Mammary epithelial cell (primary cell): ENCODE measurements at places on chromosomes 13 and 19. TPM values are rescaled to one million over a fixed set of nuclear protein-coding genes. Genes with fewer than 3 reads are reported as not detected.

Gene U2AF1L4
- 23.9 and 34.4 TPM in 2 replicates for total RNA-seq

Gene MEF2B
- 0.68 and 1.3 TPM in 2 replicates for total RNA-seq

Gene ZNF470
- total RNA-seq = 4.9 and 5.8 TPM in 2 replicates

Gene CD33
- total RNA-seq = not detected

Gene SERP2
- 0.51 and 0.94 TPM in 2 replicates for total RNA-seq

Gene LACC1
- total RNA-seq = 8.5 TPM

Gene TDRD12
- total RNA-seq = 0.08 TPM in 1 of 2 replicates, not detected in the other

Gene CAMSAP3
- 8.2 and 10.0 TPM in 2 replicates for total RNA-seq

Gene RASIP1
- total RNA-seq = 3.0 and 6.3 TPM in 2 replicates

Gene GJB6
- total RNA-seq = 1.5 and 2.1 TPM in 2 replicates

Gene SLITRK6
- total RNA-seq = 20.3 TPM

Gene HSD17B14
- 0.61 TPM in 1 of 2 replicates, not detected in the other for total RNA-seq

Gene RTBDN
- not detected in 2 replicates for total RNA-seq

Gene MPV17L2
- 18.2 and 22.5 TPM in 2 replicates for total RNA-seq

Gene SLC6A16
- 0.17 TPM for total RNA-seq

Gene PPP1R13L
- total RNA-seq = 244 and 254 TPM in 2 replicates

Gene SAMD1
- total RNA-seq = 15.8 TPM

Gene NCCRP1
- total RNA-seq = 0.50 TPM

Gene OBI1
- total RNA-seq = 14.0 TPM

Gene RCBTB1
- total RNA-seq = 29.9 and 36.3 TPM in 2 replicates

Gene ITGBL1
- total RNA-seq = 16.7 TPM

Gene RGCC
- 0.59 and 1.4 TPM in 2 replicates for total RNA-seq

Gene ZNF682
- total RNA-seq = 4.2 and 6.8 TPM in 2 replicates

Gene PRR12
- 13.3 and 23.0 TPM in 2 replicates for total RNA-seq

Gene PRX
- total RNA-seq = 2.3 and 3.2 TPM in 2 replicates

Gene CD70
- not detected for total RNA-seq

Gene NDUFA11
- total RNA-seq = 223 TPM

Gene MCEMP1
- not detected for total RNA-seq

Gene CLEC11A
- total RNA-seq = 3.0 and 7.0 TPM in 2 replicates

Gene PPM1N
- 1.3 TPM for total RNA-seq

Gene KLK15
- total RNA-seq = not detected

Gene ZNF417
- 16.2 TPM for total RNA-seq

Gene F10
- total RNA-seq = not detected

Gene PTGER1
- 0.83 TPM for total RNA-seq

Gene NRTN
- total RNA-seq = not detected in 2 replicates

Gene PDE4C
- total RNA-seq = not detected

Gene USPL1
- 13.5 TPM for total RNA-seq

Gene PCDH9
- total RNA-seq = 3.0 TPM

Gene SSC5D
- 0.09 and 0.48 TPM in 2 replicates for total RNA-seq

Gene MEDAG
- total RNA-seq = not detected in 2 replicates

Gene CDX2
- not detected in 2 replicates for total RNA-seq

Gene MAST3
- 5.8 and 7.0 TPM in 2 replicates for total RNA-seq

Gene PPFIA3
- total RNA-seq = 3.8 and 5.4 TPM in 2 replicates

Gene ADM5
- 0.50 TPM for total RNA-seq

Gene RFPL4A
- not detected for total RNA-seq

Gene TBC1D4
- 7.1 and 13.9 TPM in 2 replicates for total RNA-seq

Gene COX7A1
- total RNA-seq = 1.0 TPM

Gene PSPC1
- total RNA-seq = 29.0 and 43.1 TPM in 2 replicates
